Activated T-helper 1 cell treated with Interleukin-2 at 50 U/mL for 16 hours (primary cell): ENCODE measurements at places on chromosomes 7 and 10.

- no peak for DNase-seq
Measured at GRCh38 chr10:1043532-1043995, 5.4 kb downstream of the IDI1 start.

- DNase-seq = no peak
Measured at GRCh38 chr10:100485801-100486495, 23.1 kb downstream of the WNT8B start.

- no peak for DNase-seq
Measured at GRCh38 chr10:5643346-5644067, 22.9 kb downstream of the ASB13 start.

DNA sequence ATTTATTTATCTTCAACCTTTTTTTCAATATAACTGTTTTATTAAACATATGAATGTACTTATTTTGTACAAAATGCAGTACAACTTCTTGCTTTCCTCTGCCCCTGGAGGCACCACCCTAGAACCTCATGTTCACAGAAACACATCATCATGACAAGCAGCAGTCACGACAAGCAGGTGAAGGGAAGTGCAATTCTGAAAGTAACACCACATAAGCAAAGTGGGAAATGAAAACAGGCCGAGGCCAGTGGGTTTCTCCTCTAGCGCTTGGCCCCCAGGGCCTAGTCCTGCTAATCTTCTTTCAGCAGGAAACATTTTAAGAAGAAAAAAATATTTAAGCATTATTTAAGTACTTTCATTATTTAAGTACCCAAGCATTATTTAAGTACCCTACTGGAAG, 598.1 kb downstream of the SH2D4B start:
- no peak for DNase-seq

- DNase-seq = no peak
Measured at GRCh38 chr7:26599982-26600381, 264.4 kb downstream of the SKAP2 start.

DNA sequence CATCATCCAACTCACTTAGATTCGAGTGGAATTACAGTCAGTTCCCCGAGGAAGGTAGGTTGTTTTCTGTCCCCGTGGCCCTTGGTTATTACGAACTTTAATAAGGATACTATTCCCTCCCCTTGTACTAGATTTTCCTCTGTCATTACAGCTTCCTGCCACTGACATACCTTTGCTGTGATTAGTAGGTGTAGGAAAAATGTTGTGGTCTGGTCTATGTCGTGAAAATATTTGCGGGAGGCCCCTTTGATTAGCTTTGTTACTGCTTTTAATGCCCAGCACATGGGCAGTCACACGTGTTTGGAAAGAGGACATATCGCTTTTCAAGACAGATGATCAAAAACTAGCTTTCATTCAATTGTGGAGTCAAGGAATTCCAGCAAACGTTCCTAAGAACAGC, 92.2 kb downstream of the GATA3 start:
- no peak for DNase-seq

- DNase-seq = no peak
Measured at GRCh38 chr7:106463851-106464611, 179.2 kb upstream of the NAMPT start.

DNA sequence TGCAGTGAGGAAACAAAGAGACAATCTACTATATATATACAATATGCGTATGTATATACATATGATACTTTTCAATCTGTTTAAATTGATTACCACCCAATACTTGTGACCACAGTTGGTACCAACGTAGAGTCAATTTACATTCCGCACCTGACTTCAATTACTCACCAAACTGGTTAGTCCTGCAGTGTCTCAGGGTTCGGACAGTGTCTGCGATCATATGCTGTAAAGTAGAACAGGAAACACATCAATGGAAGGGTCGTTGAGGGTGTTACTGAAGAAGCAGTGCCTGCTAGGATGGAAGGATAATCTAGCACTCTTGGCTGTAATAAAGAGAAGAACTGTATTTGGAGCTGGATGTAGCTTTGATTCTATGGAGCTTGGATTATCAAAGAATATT, 179.7 kb upstream of the CDCA7L start:
- DNase-seq = no peak

GRCh38 chr7:101555269-101555920, 73.7 kb downstream of the MYL10 start:
- no peak for DNase-seq

DNA sequence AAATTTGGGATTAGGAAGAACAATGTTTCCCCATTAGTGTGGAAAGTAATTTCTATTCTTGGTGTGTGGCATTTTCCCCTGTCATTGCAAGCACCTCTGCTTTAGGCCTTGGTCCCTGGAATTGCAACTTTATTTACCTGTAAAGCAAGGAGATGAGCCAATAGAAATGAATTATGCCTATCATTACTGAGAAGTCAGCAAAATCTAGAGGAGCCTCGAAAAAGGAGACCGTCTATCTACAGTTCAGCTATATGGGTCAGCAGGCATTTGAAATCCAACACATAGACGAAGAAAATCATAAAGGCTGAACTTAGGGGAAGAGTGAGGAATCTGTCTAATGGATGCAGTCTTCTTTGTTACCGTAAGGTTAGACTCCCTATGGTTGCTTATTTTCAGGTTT, 161.1 kb downstream of the CCDC71L start:
- DNase-seq = no peak

GRCh38 chr10:103718247-103718620, 137.1 kb downstream of the SH3PXD2A start:
- DNase-seq = no peak

DNA sequence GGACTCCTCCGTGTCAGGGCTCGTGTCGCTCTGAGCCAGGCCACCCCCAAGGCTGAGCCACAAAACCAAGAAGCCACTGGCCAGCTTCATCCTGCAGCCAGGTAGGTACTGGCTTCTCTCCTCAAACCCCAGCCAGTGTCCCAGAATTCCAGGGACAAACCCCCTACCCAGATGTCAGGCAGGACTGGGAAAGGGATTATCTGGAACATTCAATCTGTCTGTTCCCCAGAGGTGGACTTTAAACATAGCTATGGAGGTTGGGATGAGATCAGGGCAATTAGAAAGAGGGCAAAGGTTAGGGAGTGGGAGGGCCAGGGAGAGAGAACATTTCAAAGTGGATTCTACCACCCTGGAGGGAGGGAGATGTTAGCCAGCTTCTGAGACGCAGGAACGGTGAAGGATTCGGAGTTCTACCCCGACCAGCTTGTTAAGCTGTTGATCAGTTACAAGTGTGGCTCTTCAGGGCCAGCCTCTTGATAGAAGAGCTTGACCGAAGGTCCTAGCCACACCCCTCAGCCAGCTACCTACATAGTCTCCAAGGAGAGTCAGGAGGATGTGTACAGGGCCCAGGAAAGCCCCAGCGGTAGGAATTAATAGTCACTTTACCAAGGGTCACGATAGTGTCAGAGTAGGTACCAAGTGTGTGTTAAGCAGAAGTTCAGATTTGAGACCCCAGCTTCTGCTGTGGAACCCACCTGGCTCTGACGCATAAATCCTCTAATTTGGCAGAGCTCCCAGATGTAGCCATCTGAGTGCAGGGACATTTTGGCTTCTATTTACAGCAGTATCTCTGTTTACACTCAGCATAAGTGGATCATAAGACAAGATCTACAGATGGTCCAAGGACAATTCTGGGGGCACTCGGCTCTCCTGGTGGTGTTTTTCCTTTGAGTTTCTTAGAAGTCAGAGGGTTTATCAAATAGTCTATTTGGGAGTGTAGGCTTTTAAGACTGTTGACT, at the start of gene PLA2G12B:
Gene PLA2G12B (minus strand): TSS at position 211 of the 959 bp plus-strand sequence. CDS start 121 bp downstream, at position 90.
- DNase-seq = no peak

GRCh38 chr7:79520543-79520942, 67.1 kb upstream of the MAGI2 start:
- no peak for DNase-seq

DNA sequence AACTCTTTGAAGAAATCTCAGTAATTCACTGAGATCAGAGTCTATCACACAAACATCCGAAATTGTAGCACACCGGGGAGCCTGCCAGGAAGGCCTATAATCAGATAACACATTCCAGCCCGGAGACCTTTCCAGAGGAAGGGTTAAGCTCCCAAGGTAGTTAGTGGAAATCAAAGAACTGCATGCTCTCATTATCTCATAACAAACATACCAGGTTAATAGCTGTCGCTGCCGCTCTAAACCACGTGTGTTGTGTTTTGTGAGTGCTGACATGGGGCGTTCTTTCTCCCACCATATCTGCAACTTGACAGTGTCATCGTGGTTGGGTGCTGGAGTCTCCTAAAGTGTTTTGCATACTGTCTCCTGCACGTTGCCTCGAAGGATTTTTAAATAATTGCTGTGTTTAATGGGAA, 120.7 kb upstream of the CARD11 start:
- no peak for DNase-seq

- DNase-seq = no peak
Measured at GRCh38 chr7:6022707-6023106, 8.5 kb upstream of the ANKRD61 start.

- no peak for DNase-seq
Measured at GRCh38 chr7:35553519-35553918, 141.4 kb downstream of the HERPUD2 start.

DNA sequence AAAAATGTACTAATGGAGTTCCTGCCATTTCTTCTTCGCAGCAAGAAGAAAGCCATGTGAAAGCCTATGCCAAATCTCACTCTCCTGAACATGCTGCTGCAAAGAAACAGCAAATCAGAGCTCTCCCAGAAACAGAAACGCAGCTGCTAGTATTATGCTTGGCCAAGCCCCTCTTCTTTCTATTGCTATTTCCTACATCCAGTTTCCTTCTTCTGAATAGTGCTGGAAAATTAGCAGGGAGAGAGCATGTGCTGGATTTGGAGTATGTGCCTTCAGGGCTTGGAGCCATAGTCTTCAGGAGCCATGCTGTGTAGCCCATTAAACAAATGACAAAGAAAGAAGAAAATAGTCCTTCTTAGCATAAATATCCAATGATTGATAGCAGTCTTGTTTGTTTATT, 852.0 kb upstream of the PHF14 start:
- DNase-seq = no peak

GRCh38 chr7:78562191-78562590, 763.6 kb downstream of the PHTF2 start:
- DNase-seq = no peak

GRCh38 chr7:1689311-1689710, 19.2 kb downstream of the ELFN1 start:
- no peak for DNase-seq

GRCh38 chr10:107686095-107686494, 521.6 kb upstream of the SORCS1 start:
- no peak for DNase-seq

GRCh38 chr7:100441641-100442535, 5.6 kb upstream of the PPP1R35 start:
- DNase-seq = no peak

GRCh38 chr7:40059057-40059456, 75.4 kb downstream of the MPLKIP start:
- DNase-seq = no peak

GRCh38 chr7:75866489-75867389, 12.1 kb upstream of the RHBDD2 start:
- no peak for DNase-seq

DNA sequence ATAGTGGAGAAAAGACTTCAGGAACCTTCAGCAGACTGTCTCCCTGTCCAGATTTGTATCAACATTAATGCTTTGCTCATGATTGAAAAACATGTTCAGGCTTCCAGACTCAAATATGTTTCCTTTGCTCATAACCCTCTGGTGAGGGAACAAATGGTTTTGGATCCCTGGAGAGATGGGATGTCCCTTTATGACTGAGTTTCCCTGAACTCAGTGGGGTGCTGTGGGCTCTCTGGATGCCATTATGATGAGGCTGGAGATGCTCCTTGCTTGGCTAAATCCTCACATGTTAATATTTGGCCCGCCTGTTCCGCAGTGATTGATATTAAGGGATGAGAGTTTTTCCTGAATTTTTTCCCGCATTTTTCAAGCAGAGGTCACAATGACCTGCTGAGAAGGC, 749.4 kb downstream of the SUGCT start:
- no peak for DNase-seq

DNA sequence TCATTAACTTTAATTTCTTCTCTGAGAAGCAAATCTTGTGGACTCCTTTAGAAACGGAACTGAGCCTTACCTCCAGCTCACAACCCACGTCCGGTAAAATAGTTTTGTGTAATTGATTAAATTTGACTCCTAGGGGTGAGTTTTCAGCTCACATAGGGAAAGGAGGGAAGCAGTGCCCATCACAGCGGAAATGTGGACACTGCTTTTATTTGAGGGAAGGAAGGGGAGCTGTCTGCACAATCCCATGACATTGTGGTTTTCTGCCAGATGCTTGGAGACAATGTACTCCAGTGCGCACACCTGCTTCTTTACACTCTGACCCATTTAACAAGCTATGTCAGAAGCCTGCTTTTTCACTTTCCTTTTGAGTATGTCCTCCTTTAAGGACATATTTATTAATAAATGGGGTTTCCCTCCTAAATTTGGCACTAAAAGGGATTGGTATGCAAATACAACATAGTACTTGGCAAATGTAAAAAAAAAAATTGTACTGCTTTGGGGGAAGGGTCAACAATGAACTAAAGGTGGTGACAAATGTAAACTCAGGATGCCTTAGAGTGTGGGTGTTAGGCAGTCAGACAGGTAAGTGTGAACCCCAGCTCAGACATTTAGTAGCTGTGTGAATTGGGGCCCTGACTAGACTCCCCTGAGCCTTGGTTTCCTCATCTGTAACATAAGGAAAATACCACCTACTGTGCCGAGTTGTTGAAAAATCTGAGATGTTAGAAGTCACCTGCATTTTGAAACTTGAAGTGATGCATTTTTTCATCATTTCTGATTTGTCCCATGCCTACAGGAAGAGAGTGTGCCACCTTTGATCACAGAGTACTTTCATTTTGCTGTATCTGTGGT, 90.2 kb upstream of the KLF6 start:
- no peak for DNase-seq

DNA sequence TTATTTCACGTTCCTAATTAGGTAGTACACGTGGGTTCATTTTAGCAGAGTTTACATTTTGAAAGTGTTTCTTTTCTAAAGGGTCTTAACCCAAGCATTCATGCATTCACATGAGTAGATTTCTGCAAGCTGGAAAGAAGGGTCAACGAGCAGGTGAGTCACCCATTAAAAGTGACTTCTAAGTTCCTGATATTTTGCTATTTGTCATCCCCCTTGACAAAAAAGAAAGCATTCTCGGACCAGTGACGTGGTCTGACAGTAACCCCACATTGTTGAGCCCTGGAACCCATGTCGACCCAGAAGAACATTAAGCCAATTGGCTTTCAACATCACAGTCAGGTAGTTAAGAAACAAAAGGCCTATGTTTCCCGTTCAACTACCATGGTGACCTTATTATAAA, 49.6 kb downstream of the ABCB5 start:
- DNase-seq = no peak

DNA sequence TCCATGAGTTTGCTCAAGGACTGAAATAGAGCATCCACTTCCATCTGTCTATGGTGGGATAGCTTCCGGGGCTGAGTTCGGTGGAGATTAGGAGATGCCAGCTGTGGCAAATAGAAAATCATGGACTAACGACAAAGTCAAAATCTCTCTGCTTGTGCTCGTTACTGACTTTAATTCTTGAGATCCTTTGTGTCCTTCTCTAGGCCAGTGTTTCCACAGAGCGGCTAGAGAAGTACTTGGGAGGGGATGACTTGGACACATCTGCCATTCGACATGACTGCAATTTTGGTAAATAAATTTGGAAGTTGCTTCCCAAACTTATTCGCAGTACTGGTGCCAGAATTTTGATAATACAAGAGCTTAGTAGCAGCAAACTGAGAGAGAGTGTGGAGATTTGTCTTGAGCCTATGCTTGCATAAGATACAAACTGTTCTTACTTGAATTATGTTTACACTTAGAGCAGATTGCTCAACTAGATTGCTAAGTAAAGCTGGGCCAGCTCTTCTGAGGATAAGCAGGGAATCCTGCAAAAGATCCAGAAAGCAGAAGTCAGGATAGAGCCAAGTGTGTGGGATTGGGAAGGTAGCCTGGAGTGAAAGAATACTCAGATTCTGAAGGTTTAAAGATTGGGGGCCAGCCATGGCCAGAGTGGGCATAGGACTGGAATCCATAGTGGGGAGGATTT, 27.6 kb downstream of the ABCC2 start:
- DNase-seq = no peak
